Pulmonary artery endothelial cell (primary cell): ENCODE measurements at places on chromosomes 1 and 21. TPM values are rescaled to one million over a fixed set of nuclear protein-coding genes. Genes with fewer than 3 reads are reported as not detected.

- no peak for DNase-seq
Observed at GRCh38 chr1:21552715-21553114, 43.5 kb downstream of the ALPL start.

GRCh38 chr1:20185834-20186782 lies at the start of the genes PLA2G2C and UBXN10:
Gene PLA2G2C (minus strand): TSS chr1:20186518. CDS start chr1:20177363, 9,155 bp downstream.
Gene UBXN10 (plus strand): TSS chr1:20186096. CDS start chr1:20190562, 4,466 bp downstream.
- no peak for DNase-seq

- DNase-seq, result no peak
Observed at GRCh38 chr1:179002552-179003345, 22.9 kb upstream of the FAM20B start.

The PRR9 gene
- total RNA-seq, result not detected in 2 replicates

The SLC1A7 gene
- not detected in 2 replicates for total RNA-seq

The TNFRSF25 gene
- 8.4 and 8.8 TPM in 2 replicates for total RNA-seq

GRCh38 chr1:84298328-84298683 lies 3.2 kb upstream of the SAMD13 start:
- DNase-seq, result no peak

The SPRR1A gene
- not detected in 2 replicates for total RNA-seq

DNA sequence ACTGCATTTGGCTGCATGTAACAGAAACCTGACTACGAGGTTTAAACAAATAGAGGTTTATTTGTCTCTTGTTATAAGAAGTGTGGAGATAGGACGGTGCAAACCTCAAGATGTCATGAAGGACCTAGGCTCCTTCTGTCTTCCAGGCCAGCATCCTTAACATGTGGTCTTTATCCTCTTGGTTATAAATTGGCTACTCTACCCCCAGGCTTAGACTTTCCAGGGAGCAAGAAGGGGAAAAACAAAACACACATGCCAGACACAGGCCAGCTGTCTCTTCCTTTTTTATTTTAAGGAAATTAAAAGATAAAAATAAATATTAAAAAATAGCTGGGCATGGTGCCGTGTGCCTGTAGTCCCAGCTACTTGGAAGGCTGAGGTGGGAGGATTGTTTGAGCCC lies 51.3 kb upstream of the PRELP start:
- no peak for DNase-seq

The C2CD4D gene
- total RNA-seq, result 0.04 and 0.07 TPM in 2 replicates

The SHE gene
- total RNA-seq, result 60.6 and 84.6 TPM in 2 replicates

DNA sequence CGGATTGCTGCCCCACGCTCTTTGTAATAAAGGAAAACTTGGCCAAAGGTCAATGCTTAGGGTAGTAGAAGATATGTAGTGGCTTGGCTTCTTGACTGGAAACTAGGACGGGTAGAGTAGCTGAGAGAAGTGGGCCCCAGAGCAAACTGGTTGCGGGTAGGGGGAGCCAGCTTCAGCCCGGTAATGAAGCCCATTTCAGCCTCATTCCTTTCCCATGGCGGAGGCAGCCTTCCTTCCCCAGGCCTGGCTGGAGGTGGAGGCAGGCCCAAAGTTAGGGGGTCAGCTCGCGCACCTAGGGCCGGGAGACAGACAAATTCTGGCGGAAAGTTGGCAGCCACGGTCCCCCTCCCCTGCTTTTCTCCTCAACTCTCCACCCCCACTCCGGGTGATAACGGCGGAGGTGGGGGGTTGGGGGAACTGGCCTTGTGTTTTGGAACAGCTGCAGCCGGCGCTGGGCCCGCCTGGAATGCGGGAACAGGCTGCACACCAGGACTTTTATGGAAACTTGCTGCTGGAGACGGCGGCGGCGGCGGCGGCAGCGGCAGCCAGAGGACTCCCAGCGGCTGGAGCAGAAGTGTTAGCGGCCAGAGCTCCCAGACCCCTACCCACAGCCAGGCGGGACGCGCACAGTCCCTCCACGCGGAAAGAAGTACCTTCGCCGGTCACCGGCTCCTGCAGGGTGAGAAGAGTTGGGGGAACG lies at the start of gene NEXN:
Gene NEXN (plus strand): TSS at position 544 of the 700 bp plus-strand sequence. CDS start 27,483 bp downstream, outside the sequence.
- no peak for DNase-seq

DNA sequence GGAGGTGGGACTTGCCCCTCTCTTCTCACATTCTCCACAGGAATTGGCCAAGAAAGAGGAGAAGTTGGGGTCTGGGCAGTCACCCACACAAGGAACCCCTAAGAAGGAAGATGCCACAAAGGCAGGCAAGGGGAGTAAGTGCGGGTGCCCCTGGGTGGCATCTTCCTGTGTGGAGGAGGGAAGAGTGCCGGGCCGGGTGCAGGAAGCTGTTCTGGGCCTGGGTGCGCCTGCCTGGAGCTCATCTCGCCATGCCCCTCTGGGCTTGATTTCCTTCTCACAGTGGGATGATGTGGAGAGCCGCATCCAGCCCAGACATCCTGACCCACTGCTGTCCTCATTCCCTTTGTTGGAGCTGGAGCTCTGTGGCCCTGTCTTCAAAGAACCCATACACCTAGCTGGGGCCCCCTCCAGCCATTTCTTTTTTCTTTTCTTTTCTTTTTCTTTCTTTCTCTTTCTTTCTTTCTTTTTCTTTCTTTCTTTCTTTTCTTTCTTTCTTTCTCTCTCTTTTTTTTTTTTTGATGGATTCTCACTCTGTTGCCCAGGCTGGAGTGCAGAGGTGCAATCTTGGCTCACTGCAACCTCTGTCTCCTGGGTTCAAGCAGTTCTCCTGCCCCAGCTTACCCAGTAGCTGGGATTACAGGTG lies 9.3 kb downstream of the LRRC71 start:
- DNase-seq, result no peak

DNA sequence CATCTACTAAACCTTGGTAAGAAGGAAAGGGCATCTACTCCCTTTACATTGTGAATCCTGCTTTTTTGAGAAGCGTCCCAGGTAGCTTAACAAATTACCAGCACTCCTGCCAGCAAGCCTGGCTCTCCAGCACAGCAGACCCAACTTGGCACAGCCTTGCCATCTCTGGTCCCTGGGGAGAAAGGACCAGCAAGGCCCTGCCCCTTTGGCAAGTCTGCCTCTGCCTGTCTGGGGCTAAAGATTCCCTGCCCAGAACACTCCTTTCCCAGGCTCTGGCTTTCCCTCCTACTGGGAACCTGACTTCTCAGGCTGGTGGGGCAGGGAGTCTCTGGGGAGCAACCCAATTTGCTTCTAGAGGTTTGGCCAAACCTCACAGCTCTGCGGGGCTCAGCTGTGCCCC lies 68.5 kb downstream of the ATP2B4 start:
- no peak for DNase-seq

The SPRR5 gene
- not detected in 2 replicates for total RNA-seq

The MR1 gene
- 3.7 and 5.5 TPM in 2 replicates for total RNA-seq

The GRIK3 gene
- not detected in 2 replicates for total RNA-seq

The OR2T33 gene
- total RNA-seq, result not detected in 2 replicates

GRCh38 chr1:173212952-173213491 lies 5.9 kb upstream of the TNFSF4 start:
- no peak for DNase-seq

The IL24 gene
- not detected in 2 replicates for total RNA-seq

GRCh38 chr1:112396653-112397471 lies 848 bp downstream of the CTTNBP2NL start:
- DNase-seq, result no peak

The DCST2 gene
- 0.07 TPM in 1 of 2 replicates, not detected in the other for total RNA-seq

DNA sequence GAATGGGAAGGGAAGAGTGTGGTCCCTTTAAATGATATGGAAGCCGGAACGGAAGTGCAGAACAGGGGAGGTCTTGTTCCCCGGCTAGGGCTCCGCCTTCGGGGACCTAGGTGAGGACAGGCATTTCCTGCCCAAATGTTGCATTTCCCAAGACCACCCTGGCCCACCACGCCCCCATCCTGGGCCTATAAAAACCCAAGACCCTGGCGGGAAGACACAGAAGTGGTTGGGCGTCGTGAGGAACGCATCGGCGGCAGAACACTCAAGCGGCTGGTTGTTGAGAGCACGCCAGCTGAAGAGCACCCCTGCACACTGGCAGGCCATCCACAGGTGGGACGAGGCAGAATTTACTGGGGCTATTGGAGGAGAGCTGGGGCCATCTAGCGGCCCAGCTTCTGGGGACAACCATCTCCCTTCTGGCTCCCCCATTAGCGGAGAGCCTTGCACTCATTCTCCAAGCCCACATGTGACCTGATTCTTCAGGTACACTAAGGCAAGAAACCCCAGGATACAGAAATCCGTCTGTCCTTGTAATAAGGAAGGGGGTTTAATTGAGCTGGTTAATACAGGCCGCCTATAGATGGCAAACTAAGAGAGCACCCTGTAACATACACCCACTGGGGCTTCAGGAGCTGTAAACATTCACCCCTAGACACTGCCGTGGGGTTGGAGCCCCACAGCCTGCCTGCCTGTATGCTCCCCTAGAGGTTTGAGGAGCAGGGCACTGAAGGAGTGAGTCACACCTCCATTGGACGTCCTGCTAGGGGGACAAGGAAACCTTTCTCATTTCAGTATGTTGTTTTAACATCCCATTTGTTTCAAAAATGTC lies 1327.9 kb downstream of the BRINP3 start:
- DNase-seq, result no peak

The PPP1R8 gene
- total RNA-seq, result 58.7 and 64.9 TPM in 2 replicates

The ERRFI1 gene
- 42.6 and 51.0 TPM in 2 replicates for total RNA-seq
